ENCODE measurements at places on chromosomes 4 and X.

DNA sequence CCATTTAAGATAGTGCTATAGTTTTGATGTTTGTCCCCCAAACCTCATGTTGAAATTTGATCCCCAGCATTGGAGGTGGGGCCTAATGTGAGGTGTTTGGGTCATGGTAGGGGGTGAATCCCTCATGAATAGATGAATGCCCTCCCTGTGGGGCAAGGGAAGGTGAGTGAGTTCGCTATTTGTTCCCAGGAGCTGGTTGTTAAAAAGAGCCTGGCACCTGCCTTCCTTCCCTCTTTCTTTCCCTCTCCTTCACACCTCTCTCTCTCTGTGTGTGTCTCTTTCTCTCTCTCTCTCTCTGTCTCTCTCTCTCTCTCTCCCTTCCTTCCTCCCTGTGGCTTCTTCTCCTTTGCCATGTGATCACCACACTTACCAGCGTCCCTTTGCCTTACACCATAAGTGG lies 160.7 kb downstream of the AASDH start:
- no peak for DNase-seq

- DNase-seq = no peak
These were observed 27.1 kb downstream of the PAK3 start for GRCh38 chrX:111123125-111123524.

DNA sequence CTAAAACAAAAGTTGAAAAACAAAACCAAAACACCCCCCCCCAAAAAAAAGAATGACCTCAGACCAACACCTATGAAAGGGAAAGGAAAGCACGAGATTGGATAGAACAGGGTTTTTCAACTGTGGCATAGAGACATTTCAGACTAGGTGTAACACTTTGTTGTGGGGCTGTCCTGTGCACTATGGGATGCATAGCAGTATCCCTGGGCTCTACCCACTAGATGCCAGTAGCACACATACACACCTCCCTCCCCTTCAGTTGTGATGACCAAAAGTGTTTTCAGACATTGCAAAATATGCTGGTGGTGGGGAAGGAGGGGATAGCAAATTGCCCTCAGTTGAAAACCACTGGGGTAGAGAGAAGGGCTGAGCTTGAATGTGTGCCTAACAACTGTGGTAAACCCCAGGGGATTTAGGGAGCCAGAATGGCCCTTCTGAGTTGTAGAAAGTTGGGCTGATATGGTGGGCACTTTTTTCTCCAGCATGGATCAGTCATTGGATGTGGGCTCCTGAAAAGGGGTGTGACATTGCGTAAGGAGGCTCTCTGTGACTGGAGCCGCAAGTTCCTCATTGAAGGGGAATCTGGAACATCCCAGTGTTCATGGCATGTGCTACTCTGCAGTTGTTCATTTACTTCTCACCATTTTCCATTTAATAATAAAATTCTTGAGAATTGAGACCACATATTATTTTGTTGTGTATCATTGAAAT lies 8.8 kb upstream of the GEMIN8 start:
- DNase-seq = no peak

GRCh38 chr4:95614684-95615205 lies 66.0 kb upstream of the UNC5C start:
- DNase-seq = no peak

DNA sequence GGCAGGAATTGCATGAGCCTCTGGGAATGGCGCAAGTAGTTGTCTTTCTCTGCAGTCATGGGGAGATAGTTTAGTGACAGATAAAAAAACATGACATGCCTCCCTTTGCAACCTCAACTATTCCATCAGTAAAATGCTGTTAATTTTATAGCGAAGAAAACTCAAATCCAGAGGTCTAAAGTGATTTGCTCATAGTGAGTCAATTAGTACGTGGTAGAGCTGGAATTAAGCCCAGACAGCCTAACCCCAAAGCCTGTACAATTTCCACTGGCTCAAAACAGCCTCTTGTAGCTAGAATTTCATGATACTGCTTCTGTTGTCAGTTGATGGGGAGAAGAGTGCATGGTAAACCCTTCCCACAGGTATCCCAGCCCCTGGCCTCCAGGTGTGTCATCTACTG lies 81.3 kb upstream of the TRPC5 start:
- no peak for DNase-seq

DNA sequence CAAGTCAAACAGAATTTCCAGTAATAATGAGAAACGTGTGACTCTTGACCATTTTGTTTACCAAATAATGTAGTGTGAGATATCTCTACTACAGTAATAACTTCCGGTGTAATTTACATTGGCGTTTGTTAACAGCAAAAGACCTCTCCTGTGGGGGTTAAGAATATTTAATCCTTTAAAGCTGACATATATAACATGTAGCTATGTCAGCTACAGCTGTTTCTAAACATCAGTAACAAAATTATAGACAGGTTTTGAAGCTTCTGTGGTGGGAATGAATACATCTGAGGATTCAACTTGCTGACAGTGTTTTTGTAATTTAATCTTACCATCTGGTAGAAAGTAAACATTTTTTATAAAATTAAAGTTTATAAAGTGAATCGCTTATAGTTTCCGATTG lies 73.6 kb upstream of the TENM3 start:
- no peak for DNase-seq

- DNase-seq = no peak
These were observed 84.6 kb downstream of the PLAC1 start for GRCh38 chrX:134573683-134574035.

DNA sequence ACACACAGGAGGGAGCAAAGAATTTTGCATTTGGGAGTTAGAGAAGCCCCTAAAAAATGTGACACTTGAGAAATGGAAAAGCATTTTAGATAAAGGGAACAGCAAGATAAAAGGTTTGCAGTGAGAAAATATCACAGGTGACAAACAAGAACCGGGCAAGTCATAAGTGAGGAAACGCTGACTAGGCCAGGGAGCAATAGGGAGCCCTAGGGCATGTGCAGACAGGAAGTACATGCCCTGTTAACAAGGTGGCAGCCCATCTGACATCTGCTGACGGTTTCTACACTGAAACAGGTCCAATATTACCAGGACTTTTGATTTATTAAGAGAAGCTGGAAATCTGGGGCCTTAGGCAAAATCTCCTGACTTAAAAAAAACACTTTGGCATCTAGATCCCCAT lies 4.0 kb upstream of the IL13RA1 start:
- DNase-seq = no peak
